ENCODE measurements at places on chromosomes 4 and X.

- DNase-seq = no peak
Measured at GRCh38 chr4:39961311-39961877, 16.3 kb downstream of the PDS5A start.

GRCh38 chr4:38576767-38577166 lies 87.2 kb upstream of the KLF3 start:
- no peak for DNase-seq

DNA sequence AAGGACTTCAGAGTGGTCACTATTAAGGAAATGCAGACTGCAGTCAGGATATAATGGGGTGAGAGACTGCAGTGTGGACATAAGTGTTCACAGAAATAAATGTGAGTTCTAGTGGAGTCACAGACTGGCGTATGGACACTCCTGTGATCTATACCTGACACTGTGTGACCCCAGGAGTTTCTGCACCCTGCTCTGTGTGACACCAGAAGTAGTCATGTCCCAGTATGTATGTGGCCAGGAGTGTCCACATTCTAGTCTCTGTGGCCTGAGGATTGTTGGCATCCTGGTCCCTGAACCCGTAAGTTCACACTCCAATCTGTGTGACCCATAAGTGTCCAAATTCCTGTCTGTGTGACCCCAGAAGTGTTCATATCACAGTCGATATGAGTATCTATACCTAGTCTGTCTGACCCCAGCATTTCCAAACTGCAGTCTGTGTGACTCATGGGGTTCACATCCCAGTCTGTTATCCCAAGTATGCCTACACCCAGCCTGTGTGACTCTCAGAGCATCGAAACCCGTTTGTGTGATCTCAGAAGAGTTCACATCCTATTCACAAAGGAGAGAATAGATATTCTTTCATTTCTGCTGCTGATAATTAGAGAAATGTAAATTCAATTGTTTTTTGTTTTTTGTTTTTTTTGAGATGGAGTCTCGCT lies 16.3 kb downstream of the WDR13 start:
- DNase-seq = no peak

- DNase-seq = no peak
Measured at GRCh38 chr4:61580721-61581377, 380.7 kb downstream of the ADGRL3 start.

- DNase-seq = no peak
Measured at GRCh38 chr4:74941123-74941522, 8.2 kb downstream of the PARM1 start.

DNA sequence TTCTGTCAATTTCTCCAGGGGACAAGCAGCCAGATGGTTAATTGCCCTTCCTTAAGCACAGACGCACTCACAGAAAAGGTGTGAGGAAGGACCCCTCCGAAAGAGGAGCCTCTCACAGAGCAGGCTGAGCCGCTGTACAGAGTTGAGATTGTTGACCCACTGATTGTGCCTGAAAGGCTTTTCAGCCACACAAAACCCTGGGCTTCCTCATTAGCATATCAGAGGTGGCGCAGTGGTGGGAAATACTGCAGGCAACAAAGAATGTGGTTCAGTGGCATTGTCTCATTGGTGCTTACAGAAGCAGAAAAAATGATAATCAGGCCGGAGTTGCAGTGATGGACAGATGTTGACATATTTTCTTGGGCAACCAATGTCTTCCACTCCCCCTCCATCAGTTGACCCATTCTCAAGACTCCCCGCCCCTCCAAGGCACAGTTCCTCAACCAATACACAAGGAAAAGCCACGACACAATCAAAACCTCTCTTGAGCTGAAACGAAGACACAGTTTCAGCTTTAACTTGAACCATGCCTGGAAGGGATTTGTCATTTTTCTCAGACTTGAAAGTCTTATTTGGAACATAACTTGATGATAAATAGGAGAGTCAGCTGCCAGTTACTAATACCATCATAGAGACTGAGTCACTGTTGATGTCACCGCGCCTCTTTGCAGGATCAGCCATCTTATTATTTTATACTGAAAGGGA lies 53.1 kb downstream of the ATXN3L start:
- DNase-seq = no peak

GRCh38 chr4:169050284-169050683 lies 40.2 kb upstream of the CBR4 start:
- no peak for DNase-seq

DNA sequence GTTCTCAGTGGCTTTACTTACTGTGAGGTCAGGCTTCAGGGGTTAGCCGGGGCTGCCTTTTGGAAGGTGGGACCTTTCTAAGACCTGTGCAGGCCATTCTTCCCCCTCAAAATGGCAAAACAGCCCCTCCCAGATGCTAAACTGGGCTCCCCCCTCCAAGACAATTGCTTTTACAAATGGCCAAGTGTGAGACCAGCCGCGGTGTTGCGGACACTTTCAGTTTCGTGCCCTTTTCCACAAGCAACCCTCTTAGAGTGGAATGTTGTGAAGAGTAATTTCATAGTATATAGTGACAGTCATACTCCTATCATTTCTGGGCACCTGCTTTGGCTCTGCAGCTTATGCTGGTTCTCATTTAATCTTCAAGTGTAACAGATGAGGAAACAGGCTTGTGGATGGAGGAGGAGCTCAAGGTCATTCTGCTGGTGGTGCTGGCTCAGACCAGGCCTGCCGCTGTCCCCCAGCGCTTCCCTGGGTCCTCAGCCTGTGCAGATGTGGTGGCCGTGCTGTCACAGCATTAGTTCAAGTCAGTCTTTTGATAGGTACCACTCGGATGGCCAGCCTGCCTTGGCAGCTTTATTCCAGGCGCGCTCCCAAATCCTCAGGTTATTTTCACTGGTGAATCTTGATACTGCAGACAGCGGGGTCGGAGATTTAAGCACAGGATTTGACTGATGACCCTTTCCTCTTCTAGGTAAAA lies 55.0 kb upstream of the TADA2B start:
- no peak for DNase-seq

DNA sequence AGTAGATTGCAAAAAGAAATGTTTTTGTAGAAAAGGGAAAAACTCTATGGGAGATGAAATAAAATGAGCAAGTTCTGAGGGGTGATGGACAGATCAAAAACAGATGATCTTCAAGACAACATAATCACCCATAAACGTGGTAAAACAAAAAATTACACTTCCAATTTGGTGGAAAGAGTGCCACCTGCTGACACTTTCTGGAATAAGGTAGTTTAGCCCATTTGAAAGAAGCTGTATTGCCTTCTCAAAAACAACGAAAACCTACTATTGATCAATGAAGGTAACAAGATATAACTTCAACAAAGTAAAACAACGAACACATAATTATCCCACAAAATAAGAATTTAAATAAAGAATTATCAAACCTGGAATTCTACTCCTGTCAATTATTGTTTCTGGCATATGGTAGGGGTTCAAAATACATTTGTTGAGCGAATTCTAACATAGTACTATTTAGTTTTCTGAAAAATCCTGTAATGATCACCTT lies 2.5 kb downstream of the COQ2 start:
- no peak for DNase-seq

DNA sequence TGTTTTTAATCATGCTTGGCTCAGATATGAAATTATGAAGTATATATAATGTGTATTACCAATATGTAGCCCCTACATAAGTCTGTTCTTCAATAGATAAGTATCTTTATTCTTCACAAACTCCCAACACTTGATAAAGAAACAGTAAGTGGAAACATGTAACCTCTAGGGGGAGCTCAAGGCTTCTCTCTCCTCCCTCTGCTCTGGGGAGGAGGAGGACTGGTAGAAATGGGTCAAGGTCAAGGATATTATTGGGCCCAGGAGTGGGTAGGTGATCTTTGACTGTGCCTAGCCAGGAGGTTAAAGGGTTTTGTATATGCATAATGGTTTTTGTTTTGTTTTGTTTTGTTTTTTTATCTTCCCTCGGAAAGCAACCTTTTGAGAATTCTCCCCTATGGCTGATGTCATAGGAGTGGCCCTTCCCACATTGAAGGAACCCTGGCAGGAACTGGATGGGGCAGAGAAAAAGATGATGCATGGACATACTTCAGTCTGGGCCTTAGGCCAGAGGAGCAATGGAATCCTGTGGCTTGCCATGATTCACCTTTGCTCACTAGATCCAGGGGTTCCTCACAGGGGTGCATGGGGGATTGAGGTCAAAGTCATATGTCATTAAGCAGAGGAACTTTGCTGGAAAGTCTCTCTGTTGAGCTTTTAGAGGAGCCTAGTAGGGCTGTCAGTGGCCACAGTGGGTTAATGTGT lies 460.3 kb downstream of the MID1IP1 start:
- no peak for DNase-seq

DNA sequence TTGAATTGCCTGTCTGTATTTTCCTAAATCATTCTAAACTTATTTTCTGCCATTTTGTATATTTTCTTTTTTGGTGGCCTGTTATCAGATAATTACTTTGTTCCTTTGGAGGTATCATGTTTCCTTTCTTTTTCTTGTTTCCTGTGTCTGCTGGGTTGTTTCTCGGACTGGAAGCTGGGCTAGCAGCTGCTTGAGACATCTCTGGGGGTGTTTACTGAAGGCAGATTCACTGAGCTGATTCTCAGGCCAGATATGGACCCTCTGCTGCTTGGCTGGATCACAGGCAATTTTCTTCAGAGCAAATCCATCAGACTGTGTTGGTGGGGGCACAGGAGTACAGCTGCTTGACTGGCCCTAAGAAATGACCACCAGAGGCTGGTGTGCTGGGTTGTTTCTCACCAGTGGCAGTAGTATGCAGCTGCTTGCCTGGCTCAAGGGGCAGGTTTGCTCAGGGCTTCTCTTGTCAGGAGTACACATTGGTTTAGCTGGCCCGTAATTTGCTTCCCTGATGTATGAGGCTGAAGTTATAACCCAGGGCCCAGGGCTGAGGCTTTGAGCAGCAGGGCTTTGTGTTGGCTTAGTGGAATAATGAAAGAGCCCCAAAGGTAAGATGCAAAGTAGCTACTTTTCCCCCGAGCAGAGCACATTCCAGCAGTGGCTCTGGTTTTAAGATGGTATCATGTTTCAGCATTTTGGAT lies 680.6 kb downstream of the TECRL start:
- DNase-seq = no peak

DNA sequence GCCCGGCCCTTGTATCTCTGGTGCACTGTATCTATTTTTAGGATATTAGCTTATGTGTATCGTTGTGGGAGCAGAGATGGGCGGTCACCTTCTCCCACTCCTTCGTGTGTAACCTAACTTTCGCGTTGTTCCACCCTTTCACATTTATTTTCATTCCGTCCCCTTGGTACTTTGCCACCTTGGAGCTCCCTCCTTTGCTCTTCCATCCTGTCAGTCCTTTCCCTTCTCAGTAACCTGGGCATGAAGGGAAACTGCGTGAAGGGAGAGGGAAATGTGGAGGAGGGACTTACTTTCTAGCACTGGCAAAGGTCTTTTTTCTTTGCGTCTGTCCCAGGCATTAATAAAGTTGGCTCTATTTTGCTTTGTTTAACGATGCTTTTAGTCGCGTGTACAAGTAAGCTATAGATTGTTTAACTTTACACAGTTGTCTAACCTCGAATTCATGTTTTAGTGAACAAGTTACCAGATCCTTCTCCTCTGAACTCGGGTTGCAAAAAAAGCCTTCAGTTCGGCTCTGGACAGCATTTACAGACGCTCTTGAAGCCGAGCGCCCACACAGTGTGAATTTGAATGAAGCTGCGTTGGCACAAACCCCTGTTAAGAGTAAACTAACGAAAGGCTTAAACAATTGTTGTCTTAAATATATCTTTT lies 3.9 kb downstream of the PCDH10 start:
- no peak for DNase-seq

DNA sequence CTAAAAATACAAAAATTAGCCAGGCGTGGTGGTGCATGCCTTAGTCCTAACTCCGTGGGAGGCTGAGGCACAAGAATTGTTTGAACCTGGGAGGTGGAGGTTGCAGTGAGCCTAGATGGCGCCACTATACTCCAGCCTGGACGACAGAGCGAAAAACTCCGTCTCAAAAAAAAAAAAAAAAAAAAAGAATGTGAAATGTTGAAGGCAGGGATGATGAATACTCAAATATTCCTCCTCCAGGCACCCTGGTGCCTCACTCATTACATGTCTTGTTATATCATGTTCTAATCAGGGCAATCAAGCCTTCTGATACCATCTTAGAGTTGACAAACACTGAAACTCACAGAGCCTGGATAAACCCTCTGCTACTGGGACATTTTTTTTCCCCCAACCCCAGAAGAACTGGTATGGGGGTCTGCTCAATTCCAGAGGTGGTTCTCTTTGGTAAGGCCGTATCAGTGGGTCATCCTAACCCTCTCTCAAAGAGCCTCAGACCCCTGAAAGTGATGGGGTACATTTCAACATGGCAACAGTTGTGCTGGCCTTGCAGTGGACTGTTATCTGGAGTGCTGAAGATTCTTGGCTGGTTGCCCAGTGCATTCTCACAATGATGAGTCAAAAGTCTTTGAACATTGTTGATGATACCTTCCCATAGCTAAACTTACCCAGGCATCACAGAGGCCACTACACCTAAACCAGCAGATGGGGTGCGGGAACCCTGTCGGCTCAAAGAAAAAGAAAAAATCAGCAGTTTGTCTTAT lies 2.4 kb upstream of the SH3KBP1 start:
- no peak for DNase-seq

- no peak for DNase-seq
Measured at GRCh38 chr4:145041378-145041777, 56.6 kb downstream of the ANAPC10 start.

DNA sequence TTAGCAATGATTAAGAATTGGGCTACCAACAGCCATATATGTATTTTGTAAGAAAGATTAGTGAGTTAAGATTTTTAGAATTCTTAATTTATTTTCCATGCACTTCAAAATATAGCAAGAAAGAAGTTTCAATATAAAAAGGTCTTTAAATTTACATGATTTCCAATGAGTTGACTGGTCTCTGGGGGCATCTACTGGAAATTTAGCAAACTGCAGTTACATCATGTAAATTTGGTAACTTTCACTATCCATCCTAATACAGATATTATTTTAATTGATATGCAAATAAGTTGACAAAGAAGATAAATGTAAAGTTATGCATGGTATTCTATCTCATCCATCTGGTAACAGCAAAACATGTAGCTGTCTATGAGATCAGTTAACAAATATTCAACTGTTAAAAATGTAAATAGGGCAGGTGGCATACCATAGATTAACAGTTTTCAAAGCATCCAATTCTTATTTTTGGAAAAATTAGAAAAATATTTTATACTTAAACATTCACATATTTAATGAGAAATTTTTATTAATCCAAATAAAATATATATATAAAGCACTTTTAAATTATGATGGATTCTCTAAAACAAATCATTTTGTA lies 29.1 kb downstream of the TTC29 start:
- no peak for DNase-seq

- DNase-seq = no peak
Measured at GRCh38 chrX:40479777-40480318, 100.9 kb upstream of the ATP6AP2 start.
